ENCODE measurements at places on chromosomes 4 and X.

GRCh38 chr4:185969657-185970056 lies 99.3 kb upstream of the TLR3 start:
- no peaks in the 10 kb centered on the region for H3K4me1 ChIP-seq
- no peak overlapping the region for H3K27ac ChIP-seq
- H3K27me3 ChIP-seq, result peaks cover 9% of the 10 kb centered on the region
- H3K36me3 ChIP-seq, result no peaks in the 10 kb centered on the region
- no peak overlapping the region for H3K4me3 ChIP-seq
- no peak for DNase-seq

GRCh38 chr4:154586296-154587033 lies 4.1 kb downstream of the FGA start:
- no peaks in the 10 kb centered on the region for H3K4me1 ChIP-seq
- H3K27me3 ChIP-seq, result peaks cover 65% of the 10 kb centered on the region
- no peak for DNase-seq
- H3K27ac ChIP-seq, result no peak overlapping the region
- no peaks in the 10 kb centered on the region for H3K36me3 ChIP-seq

DNA sequence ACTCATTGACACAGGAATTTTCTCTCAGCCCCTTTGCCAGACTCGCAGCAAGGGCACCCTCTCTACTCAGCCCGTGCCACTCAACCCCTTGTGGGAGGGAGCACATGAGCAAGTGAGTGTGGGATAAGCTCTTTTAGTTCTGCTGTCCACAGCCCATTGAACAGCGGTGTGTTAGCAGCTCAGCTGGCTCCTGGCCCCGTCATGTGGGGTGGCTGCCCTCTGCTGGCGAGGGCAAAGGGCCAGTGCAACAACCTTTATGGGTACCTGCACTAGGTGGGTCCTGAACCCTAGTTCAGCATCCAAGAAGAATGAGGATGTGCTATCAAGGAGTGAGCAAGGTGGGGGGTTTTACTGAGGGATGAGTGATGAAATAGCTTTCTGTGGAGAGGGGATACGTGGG lies 85.0 kb upstream of the ZNF81 start:
- no peak for DNase-seq
- H3K27me3 ChIP-seq, result peaks cover 49% of the 10 kb centered on the region
- H3K36me3 ChIP-seq, result no peaks in the 10 kb centered on the region

DNA sequence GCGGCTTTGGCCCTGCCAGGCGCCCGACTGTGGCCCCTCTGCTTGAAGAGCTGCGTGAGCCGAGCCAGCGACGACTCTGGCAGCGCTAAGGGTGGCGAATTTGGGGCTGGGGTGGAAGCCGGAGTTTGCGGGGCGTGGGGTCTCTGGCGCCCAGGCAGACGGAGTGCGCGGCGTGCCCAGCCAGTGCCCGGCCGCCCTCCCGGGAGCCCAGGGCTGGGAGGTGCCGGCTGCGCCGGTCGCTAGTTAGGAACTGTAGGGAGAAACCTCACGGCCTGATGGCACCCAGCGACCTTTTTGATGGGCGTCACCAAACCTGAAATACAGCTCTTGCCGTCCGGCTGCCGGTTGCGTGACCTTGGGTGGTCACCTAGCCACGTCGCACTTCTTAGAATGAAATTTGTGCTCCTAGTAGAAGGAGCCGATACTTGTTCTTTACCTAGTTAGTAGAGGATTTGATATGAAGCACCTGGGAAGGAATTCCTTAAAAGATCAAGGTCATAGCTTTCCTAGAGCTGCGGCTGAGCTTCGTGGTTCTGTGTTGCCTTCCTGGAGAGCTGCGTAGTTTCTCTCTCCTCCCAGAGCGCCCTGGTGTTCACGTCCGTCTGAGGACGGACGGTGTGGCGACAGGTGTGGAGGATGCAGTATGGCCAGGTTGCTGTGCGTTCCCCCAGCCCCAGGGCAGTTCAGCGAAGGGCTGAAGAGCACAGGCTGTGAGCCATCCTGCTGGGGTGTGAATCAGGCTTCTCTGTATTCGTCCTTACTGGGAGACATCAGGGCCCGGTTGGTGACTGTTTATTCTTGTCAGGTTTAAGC lies 680 bp downstream of the MAEA start:
- no peak for DNase-seq
- H3K4me1 ChIP-seq, result peaks cover 41% of the 10 kb centered on the region
- H3K27ac ChIP-seq, result peak overlapping the region; percentile 85

- no peaks in the 10 kb centered on the region for H3K36me3 ChIP-seq
- H3K27me3 ChIP-seq, result peaks cover 16% of the 10 kb centered on the region
- H3K27ac ChIP-seq, result no peak overlapping the region
These were observed 112.8 kb upstream of the EOLA2 start for GRCh38 chrX:150051096-150051495.

DNA sequence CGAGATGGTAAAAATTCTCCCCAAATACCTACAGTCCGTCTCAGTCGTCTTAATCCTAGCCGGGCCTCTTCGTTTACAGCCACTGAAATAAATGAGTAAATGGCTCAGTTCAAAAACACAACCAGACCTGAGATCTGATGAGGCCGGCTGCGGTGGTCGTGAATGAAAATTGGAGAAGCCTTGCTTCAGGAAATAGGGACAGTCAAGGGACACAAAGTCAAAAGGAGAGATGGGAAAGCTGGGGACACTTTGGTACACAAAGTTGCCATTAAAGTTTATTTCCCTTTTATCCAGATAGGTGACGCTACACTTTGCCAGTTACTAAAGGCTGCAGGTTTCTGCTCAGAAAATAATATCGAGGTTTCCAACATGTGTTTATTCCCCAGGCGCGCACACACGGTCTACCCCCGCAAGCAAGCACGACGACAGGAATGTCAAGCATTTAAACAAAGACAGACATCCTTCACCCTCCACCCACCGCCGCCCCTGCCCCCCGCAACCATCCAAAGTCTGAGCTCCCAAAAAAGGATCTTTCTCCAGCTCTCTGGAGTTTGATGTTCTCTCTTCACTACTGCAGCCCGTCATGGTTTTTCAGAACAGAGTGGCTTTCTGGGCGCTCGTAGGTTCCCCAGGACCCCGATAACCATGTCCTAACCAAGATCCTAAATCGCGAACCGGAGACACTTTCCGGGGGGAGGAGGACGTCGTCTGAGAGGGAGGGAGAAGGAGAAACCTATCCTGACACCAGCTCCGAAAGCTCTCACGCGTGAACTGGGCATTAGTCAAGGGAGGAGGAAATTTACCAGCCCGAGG lies 1.3 kb upstream of the PCDH7 start:
- DNase-seq, result no peak
- peaks cover 40% of the 10 kb centered on the region for H3K27me3 ChIP-seq
- peak overlapping the region; percentile 47 for H3K4me3 ChIP-seq
- H3K4me1 ChIP-seq, result peaks cover 16% of the 10 kb centered on the region
- no peak overlapping the region for H3K27ac ChIP-seq

- peaks cover 47% of the 10 kb centered on the region for H3K4me1 ChIP-seq
- peak overlapping the region; percentile 95 for H3K4me3 ChIP-seq
- H3K27me3 ChIP-seq, result no peaks in the 10 kb centered on the region
- H3K27ac ChIP-seq, result peak overlapping the region; percentile 81
- H3K36me3 ChIP-seq, result peaks cover 27% of the 10 kb centered on the region
- peak; percentile 79 for DNase-seq
These were observed 82.3 kb upstream of the CD99 start for GRCh38 chrX:2608638-2609430.

- no peak overlapping the region for H3K27ac ChIP-seq
- H3K36me3 ChIP-seq, result peaks cover 2% of the 10 kb centered on the region
- no peak overlapping the region for H3K4me3 ChIP-seq
- peaks cover 21% of the 10 kb centered on the region for H3K27me3 ChIP-seq
- peaks cover 11% of the 10 kb centered on the region for H3K4me1 ChIP-seq
- DNase-seq, result no peak
These were observed 180.4 kb downstream of the CPEB2 start for GRCh38 chr4:15182600-15183220.

DNA sequence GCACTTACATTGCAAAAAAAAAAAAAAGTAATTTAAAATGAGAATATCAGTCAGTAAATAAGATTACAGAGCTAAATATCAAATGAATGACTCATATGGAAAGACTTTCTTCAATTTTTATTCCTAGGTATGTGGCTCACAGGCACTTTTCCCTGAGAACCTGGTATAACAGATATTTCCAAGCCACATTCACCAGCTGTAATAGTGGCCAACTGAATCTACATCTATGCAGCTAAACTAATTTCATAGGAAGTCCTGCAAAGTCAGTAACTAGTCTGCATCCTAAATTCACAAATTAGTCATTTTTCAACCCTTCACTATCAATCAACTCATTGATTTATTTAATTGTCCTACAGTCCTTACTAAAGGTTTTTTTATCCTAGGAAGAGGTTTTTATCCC lies 5.6 kb downstream of the PDE5A start:
- H3K27me3 ChIP-seq, result peaks cover 23% of the 10 kb centered on the region
- peaks cover 6% of the 10 kb centered on the region for H3K36me3 ChIP-seq
- peaks cover 13% of the 10 kb centered on the region for H3K4me1 ChIP-seq
- DNase-seq, result no peak

- DNase-seq, result no peak
- peaks cover 40% of the 10 kb centered on the region for H3K27me3 ChIP-seq
- no peaks in the 10 kb centered on the region for H3K36me3 ChIP-seq
- H3K27ac ChIP-seq, result no peak overlapping the region
- no peak overlapping the region for H3K4me3 ChIP-seq
These were observed 37.9 kb downstream of the SUPT20HL2 start for GRCh38 chrX:24276015-24276414.

- no peak overlapping the region for H3K4me3 ChIP-seq
- H3K36me3 ChIP-seq, result no peaks in the 10 kb centered on the region
- H3K27me3 ChIP-seq, result no peaks in the 10 kb centered on the region
These were observed 210.8 kb upstream of the IRS4 start for GRCh38 chrX:108947205-108947604.

DNA sequence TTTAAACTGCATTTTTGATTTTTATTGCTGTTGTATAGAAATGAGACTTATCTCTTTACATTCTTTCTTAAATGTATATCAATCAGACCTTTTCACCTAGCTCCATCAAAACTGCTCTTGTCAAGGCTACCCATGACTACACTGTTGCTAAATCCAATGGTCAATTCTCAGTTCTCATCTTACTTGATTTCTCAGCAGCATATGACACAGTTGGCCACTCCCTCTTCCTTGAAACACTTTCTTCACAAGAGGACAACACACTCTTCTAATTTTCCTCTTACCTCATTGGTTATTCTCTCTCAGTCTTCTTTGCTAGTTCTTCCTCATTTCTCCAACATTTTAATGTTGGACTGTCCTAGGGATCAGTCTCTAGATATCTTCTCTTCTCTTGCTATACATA lies 94.1 kb upstream of the CITED1 start:
- DNase-seq, result no peak
- peaks cover 3% of the 10 kb centered on the region for H3K36me3 ChIP-seq
- H3K4me3 ChIP-seq, result no peak overlapping the region
- H3K27me3 ChIP-seq, result no peaks in the 10 kb centered on the region
- H3K4me1 ChIP-seq, result no peaks in the 10 kb centered on the region
- H3K27ac ChIP-seq, result no peak overlapping the region

- H3K27ac ChIP-seq, result peak overlapping the region; percentile 94
- no peaks in the 10 kb centered on the region for H3K27me3 ChIP-seq
- peaks cover 44% of the 10 kb centered on the region for H3K4me1 ChIP-seq
These were observed 1.3 kb downstream of the CAMK2D start for GRCh38 chr4:113760094-113760794.

GRCh38 chr4:75717408-75717807 lies 7.0 kb upstream of the USO1 start:
- H3K27ac ChIP-seq, result no peak overlapping the region
- H3K4me3 ChIP-seq, result no peak overlapping the region

DNA sequence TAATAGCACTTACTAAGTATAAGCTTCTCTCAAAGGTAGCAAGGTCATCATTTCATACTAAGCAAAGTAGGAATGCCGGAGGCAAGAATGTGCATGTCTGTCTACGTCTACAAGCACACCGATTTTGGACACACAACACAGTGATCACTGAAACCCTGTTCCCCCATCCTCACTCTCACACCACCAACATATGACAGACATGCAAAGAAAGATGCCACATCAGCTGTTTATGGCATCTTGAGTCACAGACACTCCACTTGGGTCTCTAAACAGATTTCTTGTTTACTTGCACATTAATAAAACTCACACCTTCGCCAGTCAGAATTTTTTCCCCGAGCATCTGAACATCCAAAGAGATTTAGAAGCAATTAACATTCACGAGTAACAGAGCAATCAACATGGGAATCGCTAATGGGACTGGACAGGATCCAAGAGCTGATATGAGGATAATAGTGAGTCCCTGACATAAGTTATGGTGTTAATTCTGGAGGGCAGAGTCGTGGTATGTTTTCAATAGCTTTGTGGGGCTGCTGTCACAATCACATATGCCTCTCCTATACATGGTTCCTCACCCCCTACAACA lies 324.1 kb downstream of the DHX15 start:
- H3K4me1 ChIP-seq, result no peaks in the 10 kb centered on the region
- DNase-seq, result no peak
- H3K27me3 ChIP-seq, result no peaks in the 10 kb centered on the region
- no peak overlapping the region for H3K4me3 ChIP-seq

GRCh38 chrX:39199429-39199828 lies 398.2 kb downstream of the MID1IP1 start:
- DNase-seq, result no peak
- H3K27me3 ChIP-seq, result peaks cover 7% of the 10 kb centered on the region
- no peak overlapping the region for H3K4me3 ChIP-seq
- H3K27ac ChIP-seq, result no peak overlapping the region
- peaks cover 15% of the 10 kb centered on the region for H3K4me1 ChIP-seq

- no peak overlapping the region for H3K27ac ChIP-seq
- no peak overlapping the region for H3K4me3 ChIP-seq
- no peaks in the 10 kb centered on the region for H3K27me3 ChIP-seq
- no peaks in the 10 kb centered on the region for H3K36me3 ChIP-seq
- H3K4me1 ChIP-seq, result peaks cover 5% of the 10 kb centered on the region
These were observed 11.3 kb downstream of the BMP2K start for GRCh38 chr4:78787392-78788006.

DNA sequence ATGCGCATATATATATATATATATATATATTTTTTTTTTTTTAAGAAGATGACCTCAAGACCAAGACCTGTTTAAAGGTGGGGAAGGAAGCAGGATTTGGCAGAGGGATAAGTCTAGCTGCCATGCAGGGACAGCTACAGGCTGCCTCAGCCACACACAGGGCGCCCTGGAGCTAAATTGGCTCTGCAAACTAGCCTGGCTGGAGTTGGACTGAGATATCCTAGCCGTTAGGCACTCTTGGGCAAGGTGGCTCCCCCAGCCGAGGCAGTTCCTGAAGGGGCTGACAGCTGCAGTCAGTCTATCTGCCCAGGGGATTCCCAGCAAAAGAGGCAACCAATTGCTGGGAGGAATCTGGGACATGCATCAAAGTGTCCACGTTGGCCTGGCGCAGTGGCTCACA lies 21.9 kb downstream of the TRIML1 start:
- H3K36me3 ChIP-seq, result no peaks in the 10 kb centered on the region
- H3K27me3 ChIP-seq, result no peaks in the 10 kb centered on the region
- H3K4me1 ChIP-seq, result no peaks in the 10 kb centered on the region
- no peak overlapping the region for H3K4me3 ChIP-seq
- no peak overlapping the region for H3K27ac ChIP-seq
- no peak for DNase-seq

GRCh38 chrX:132955690-132956089 lies 2.7 kb downstream of the HS6ST2 start:
- H3K27ac ChIP-seq, result no peak overlapping the region
- no peaks in the 10 kb centered on the region for H3K36me3 ChIP-seq
- peaks cover 20% of the 10 kb centered on the region for H3K27me3 ChIP-seq
- DNase-seq, result no peak

Measured in central memory CD8-positive, alpha-beta T cell (primary cell).